Stimulated activated naive CD4-positive, alpha-beta T cell treated with Interleukin-2 at 50 U/mL for 16 hours (primary cell): ENCODE measurements at places on chromosomes 11 and 22.

DNA sequence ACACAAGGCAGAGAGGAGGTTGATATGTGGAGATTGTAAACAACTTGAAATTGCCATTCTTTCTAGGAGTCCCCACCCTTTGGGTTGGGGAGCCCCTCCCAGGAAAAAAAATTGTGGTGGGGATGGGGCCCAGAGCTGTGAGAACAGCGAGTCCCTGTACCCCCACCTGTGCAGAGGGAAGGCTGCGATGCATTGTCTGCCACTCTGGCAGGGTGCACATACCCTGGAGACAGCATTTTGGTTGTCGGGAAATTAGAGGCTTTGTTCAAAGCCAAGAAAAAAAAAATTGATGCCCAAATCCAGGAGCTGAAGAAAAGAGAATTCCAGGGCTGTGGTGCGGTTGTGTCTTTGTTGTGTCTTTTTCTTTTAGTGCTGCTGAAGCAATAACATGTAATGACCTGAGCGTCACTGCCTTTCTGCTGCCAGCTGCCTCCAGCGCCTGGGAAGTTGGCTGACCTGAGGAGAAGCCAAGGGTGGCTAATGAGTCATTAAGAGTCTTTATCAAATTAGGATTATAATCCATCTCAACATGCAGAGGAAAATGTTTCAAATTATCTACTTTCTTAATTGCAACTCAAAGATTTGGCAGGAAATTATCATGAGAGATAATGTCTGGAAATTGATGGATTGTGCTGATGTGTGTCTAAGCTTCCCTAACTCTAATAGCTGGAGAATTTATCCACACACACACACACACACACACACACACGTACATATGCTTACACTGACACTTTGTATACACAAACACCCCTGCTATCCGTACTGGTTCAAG is 8.0 kb upstream of the PKNOX2 start:
- DNase-seq = no peak

DNA sequence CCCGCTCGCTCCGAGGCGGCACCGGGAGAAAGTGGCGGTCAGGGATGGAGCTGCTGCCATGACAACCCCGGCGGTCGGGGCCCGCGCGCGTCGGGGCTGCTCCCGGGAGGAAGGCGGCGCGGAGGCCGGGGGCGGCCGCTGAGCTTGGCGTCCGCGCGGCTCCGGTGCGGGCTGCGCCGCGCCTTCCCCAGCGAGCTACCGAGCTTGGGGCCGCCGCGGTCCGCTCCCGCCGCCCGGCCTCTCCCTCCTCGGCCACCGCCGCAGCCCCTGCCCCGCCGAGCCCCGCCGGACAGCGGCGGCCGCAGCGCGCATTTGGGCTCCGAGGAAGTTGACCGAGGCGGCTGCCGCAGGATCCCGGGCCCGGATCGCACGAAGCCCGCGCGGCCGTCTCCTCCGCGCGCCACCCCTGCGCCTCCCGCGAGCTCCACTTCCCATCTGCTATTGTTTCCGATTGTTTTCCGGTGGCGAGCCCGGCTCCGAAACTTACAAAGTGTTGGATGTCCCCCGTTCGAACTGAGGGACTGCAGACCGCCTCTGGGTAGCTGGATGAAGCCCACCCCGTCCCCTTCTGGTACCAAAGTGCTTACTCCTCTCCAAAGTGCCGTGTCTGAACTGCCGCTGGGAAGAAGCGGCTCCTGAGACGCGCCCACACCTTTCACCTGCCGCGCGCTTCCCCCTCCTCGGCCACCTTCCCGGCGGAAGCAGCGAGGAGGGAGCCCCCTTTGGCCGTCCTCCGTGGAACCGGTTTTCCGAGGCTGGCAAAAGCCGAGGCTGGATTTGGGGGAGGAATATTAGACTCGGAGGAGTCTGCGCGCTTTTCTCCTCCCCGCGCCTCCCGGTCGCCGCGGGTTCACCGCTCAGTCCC is 540.3 kb downstream of the NTM start:
- DNase-seq = no peak

DNA sequence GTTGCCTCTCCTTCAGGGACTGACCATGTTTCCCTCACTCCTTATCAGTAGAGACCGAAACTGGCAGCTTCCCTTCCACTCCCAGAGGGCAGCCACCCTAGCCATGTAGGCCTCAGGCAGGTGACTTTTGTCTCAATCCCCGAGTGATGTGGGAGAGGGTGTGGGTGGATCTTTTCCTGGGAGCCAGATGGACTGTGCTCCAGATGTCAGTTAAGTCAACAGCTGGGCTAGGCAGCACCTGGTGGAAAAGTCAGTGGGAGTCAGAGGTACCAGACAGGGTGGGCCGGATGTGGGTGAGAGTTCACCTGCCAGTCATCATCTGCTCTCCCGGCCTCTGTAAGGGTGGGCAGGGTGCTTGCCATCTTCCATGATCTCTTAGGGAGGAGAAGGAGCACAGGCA is 1.9 kb downstream of the BANF1 start:
- DNase-seq = no peak

DNA sequence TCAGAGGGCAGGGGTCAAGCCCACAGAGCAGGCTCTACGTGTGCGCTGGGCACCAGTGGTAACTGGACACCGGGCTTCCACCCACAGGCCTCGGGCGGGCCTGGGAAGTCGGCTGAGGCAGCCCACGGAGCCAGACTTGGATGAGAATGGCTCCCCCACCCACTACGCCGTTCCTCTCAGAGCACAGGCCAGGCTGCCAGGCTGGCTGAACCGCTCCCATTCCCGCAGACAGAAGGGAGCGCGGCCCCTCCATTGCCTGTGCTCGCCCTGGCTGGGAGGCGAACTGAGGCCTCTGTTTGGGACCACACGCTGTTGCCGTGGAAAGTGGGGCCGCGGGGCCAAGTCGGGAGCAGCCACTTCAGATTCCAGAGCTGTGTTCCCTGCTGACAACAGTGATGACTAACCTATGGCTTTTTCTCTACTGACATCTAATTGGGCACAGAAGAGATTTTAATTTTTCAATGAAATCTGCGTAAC is 63.9 kb downstream of the MYH9 start:
- DNase-seq = no peak

- DNase-seq = no peak
Observed at GRCh38 chr11:33659370-33660139, 41.1 kb downstream of the C11orf91 start.

GRCh38 chr11:126840201-126840886 is 160.2 kb downstream of the KIRREL3 start:
- no peak for DNase-seq

GRCh38 chr22:35319244-35319985 is 19.7 kb downstream of the TOM1 start:
- no peak for DNase-seq

DNA sequence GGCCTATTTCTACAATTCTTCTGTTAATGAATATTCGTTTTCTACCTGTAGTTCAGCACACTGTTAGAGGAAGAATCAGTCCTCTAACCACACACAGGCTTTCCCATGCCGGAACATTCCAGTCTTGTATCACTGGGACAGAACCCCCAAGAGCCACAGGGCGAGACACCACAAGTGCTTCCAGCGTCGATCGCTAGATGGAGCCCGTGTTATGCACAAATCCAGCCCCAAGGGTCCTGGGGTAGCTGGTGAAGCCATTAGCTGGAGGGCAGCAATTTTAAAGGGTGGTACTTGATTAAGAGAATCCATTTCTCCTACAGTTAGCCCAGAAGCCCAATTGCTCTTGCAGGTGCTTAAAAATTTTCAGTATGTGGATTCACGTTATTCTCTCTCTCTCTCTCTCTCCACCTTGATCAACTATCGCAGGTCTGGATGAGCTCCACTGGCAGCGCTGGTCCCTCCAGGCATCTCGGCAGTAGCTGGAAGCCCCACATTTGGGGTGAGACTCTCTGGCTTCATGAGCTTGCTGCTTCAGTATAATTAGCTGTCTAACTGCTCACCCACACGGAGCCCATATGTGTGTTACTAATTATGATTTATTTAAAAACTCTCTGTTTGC is 148.2 kb upstream of the SNX19 start:
- DNase-seq = no peak

GRCh38 chr11:28058333-28058732 is 49.6 kb downstream of the KIF18A start:
- no peak for DNase-seq

- no peak for DNase-seq
Observed at GRCh38 chr22:20616451-20617043, 109.1 kb downstream of the MED15 start.

- no peak for DNase-seq
Observed at GRCh38 chr11:43988040-43988817, 45.8 kb downstream of the C11orf96 start.
